NCI-H1930 (cell line): ENCODE measurements at places on chromosomes 13 and 19.

DNA sequence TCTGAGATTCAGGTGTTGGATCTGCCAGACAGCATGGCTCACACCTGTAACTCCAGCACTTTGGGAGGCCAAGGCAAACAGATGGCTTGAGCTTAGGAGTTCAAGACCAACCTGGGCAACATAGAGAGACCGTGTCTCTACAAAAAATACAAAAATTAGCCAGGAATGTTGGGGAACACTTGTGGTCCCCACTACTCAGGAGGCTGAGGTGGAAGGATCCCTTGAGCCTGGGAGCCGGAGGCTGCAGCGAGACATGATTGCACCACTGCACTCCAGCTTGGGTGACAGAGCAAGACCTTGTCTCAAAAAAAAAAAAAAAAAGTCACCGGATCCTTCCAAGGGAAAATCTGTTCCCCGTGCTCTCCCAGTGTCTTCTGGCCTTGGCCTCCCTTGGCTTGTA lies 109.2 kb downstream of the IRS2 start:
- no peak for DNase-seq

DNA sequence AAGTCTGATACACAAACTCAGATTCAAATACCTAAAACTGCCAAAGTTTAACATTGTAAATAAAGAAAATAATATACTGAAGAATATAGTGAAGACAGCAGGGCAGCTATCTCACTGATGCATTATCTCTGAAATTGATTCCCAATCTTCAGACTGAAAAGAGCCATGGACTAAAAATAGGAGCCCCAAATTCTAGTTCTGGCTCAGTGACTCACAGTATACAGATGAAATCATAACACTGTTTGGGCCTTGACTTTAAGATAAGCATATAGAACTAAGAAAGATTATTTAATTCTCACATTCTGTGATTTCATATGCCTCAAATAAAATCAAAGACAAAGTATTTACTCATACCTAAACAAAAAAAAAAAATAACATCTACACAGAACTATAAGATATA lies 53.9 kb downstream of the RBM26 start:
- no peak for DNase-seq

- DNase-seq: peak; percentile 50
These were observed 802 bp upstream of the FREM2 start for GRCh38 chr13:38685974-38686576.

GRCh38 chr13:50291611-50292010 lies 276.4 kb downstream of the KCNRG start:
- no peak for DNase-seq

DNA sequence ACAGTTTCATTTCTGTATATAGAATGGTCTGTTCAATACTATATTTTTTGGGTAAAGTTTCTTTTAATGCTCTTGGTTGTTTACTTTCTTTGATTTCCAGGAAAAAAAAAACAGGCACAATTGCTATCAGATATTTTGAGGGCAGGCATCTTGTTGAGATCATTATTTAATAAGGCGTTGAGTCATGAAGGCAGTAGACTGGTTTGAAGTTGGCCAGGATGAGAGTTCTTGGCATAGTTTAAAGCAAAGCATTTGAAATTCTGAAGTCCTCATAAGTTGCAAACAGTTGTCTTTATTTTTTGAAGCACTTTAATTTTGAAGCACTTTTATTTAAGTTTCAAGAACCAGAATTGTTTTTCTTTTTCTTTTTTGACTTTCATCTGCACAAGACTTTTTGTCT lies 2.6 kb upstream of the ZNF175 start:
- DNase-seq: no peak

GRCh38 chr13:73303851-73304250 lies 245.0 kb downstream of the KLF5 start:
- no peak for DNase-seq

DNA sequence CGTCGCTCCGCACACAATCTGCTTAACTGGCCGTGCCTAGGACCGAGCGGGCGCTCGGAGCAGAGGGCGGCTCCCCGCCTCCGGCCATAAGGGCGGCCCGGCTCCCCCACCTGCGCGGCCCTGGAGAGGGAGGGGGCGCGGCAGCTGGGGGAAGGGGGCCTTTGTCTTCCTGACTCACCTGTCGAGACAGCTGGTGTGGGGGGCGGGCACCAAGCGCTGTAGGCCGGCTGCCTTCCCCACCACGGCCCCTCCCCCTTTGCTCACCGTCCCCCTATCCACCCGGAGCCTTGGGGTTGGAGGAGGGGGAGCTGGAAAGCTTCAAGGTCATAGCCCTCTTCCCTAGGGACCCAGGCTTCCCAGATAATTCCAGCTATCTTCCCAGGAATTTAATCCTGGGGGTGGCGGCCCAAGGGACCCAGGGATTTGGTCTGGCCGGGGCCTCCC lies 1.2 kb downstream of the VASP start:
- DNase-seq: no peak

GRCh38 chr13:45055902-45056648 lies 64.2 kb upstream of the GTF2F2 start:
- DNase-seq: no peak

- peak; percentile 92 for DNase-seq
These were observed 2.8 kb downstream of the ZFP36 start for GRCh38 chr19:39409208-39410016.

- DNase-seq: no peak
These were observed 11.2 kb downstream of the LGALS4 start for GRCh38 chr19:38801359-38802095.
